ENCODE measurements at places on chromosomes 2 and 18. TPM values are rescaled to one million over a fixed set of nuclear protein-coding genes. Genes with fewer than 3 reads are reported as not detected.

GRCh38 chr18:2143636-2144035 is 427.7 kb downstream of the METTL4 start:
- DNase-seq: no peak

GRCh38 chr2:95073856-95074662 is 47.5 kb downstream of the MRPS5 start:
- DNase-seq: no peak

The TWIST2 gene
- total RNA-seq: 0.96 TPM

The TEX44 gene
- not detected for total RNA-seq

DNA sequence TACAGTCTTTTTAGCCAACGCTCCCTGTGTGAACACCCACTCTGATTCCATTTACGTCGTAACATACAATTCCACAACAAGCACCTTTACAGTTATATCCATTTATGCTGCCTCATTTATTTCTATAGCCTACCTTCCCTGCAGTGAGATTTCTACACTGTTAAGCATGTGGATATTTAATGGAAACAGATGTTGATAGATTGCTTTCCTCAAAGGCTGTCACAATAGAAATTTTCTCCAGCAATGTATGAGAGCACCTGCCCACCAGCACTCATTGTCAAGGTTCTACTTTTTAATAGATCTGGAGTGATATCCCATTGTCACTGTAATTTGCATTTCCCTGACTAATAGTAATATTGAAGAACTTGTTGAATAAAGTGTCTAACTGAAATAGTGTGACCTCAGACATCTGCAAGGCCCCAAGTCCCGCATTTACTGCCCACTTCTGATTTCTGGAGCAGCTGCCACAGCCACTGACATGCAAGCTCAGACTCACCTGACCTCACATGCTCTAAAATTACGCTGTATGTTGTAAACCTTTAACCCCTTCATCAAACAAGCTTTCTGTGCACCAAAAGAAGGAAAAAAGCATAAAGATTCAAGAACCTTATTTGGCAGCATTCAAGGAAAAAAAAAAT is 295.1 kb downstream of the CNTNAP5 start:
- no peak for DNase-seq

- no peak for DNase-seq
Measured at GRCh38 chr18:49609256-49610021, 47.6 kb downstream of the LIPG start.

- DNase-seq: no peak
Measured at GRCh38 chr2:68057658-68058396, 5.0 kb downstream of the C1D start.

- DNase-seq: no peak
Measured at GRCh38 chr2:234564699-234565098, 67.8 kb upstream of the ARL4C start.

The CFAP221 gene
- 3.0 TPM for total RNA-seq

DNA sequence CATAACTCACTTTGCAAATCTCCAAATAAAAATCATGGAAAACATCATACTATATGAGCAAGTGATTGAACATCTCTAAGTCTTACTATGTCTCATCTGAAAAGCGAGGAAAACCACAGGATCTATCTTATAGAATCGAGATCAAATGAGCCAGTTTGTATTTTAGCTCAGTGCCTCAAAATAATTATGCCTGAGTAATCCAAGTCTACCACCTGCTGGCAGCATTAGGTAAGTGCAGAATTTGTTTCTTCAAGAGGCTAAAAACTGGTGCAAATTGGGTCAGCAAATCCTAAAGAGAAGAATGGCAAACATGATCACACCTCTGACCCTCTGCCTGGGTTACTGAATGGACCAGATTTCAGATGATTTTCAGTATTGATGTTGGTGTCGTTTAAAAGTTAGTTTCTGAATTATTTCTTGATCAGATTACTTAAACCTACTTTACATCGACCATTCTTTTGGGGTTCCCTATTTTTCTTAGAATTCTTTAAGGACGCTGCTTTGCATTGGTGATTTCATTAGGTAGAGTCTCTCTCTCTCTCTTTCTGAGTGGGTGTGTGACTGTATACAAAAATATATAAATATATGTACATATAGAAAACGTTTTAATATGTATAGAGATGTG is 12.7 kb upstream of the FHOD3 start:
- peak; percentile 45 for DNase-seq

- no peak for DNase-seq
Measured at GRCh38 chr2:237296756-237297155, 117.2 kb downstream of the COL6A3 start.

- no peak for DNase-seq
Measured at GRCh38 chr2:57941816-57942215, 104.8 kb upstream of the VRK2 start.

DNA sequence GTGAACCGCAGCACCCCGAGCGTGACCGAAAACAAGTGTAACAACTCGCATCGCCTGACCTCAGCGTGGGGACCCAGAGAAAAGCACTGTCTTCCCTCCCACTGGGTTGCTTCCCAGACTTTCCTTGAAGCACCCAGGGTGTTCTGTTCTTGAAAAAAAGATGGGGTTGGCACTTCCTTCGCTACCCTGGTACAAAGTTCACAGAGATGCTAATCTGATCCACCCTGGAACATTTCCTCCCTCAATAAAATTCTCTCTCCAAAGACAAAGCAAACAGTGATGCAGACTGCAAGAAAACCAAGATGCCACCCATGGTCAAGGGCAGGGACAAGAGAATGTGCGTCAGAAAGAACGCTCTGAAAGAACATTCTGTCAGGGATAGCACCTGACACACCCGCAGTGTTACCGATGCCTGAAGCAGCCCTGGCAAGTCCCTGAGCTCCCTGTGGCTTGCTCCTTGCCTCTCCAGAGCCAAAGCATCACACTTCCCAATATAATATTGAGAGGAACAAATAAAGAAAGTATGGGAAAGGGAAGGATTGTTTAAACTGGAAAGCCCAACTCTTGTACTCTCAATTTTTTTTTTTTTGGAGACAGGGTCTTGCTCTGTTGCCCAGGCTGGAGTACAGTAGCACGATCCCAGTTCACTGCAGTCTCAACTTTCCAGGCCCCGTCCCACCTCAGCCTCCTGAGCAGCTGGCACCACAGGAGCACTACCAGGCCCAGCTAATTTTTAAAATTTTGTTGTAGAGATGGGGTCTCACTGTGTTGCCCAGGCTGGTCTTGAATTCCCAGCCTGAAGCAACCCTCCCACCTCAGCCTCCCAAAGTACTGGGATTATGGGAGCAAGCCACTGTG is 70.7 kb downstream of the TBC1D8 start:
- DNase-seq: no peak

- no peak for DNase-seq
Measured at GRCh38 chr2:128660836-128661235, 342.2 kb upstream of the HS6ST1 start.

GRCh38 chr2:149357058-149357457 is 26.7 kb downstream of the LYPD6 start:
- no peak for DNase-seq

DNA sequence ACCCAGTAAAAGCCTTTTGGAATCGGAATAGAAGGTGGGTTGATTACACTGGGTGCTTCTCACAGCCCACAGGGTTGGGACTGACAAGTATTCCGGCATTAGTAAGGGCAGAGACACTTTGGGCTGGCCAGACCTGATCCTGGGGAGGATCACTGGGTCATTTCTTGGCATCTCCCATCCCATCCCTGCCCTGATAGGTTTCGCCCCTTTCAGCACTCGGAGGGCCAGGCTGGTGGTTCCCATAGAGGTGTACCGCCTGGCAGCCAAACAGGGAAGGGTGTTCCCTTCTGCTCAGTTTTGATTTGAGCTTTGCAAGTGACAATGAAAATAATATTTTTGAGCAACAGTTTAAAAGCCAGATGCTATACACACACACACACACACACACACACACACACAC is 37.3 kb downstream of the CYP1B1 start:
- DNase-seq: no peak

DNA sequence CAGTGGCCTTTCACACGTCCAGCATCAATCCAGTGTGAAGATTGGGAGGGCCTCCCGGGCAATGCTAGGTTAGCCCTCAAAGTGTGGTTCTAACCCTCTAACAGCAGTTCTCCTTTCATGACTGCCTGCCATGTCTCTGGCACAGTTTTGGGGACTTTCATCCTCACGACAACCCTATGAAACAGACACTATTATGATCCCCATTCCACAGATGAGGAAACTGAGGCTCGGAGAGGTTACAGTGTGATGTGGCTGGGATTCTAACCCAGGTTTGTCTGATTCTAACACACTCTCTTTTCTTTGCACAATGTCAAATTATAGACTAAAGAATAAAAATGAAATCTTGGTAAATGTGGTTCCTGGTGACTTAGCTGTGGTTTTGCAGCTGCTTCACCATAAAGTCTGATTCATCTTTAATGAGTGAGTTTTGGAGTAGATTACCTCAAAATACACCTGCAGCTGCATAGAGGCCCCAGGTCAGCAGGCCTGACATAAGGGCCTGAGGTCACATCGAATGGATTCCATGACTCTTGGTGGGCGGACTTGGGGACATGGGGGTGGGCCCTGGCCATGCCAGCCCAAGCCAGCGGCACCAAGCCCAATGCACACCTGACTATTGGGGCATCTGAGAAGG is 214.4 kb downstream of the GLI2 start:
- DNase-seq: no peak

The CCDC150 gene
- 31.8 TPM for total RNA-seq

The IL36A gene
- not detected for total RNA-seq

The CCNYL1 gene
- 24.3 TPM for total RNA-seq

DNA sequence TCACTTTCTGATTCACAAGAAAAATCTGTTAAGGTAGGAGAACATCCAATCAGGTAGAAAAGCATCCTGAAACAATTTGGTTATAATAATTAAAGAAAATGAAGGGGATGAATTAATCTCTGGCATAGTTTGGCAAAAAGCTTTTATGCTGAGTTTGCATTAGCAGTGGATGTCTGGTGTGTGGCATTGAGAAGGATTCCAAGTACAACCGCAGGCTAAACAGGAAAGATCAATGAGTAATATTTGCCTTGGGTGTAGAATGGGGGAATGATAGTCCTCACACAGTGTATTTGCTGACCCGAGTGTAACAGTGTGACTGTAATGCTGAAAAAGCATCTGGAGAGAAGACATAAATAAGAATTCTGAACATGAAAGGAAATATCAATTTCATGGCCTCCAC is 68.3 kb upstream of the SESTD1 start:
- DNase-seq: no peak

The SOWAHC gene
- 10.4 TPM for total RNA-seq

GRCh38 chr2:73749314-73749713 is 12.2 kb upstream of the TPRKB start:
- no peak for DNase-seq

The KIAA2012 gene
- 0.07 TPM for total RNA-seq

DNA sequence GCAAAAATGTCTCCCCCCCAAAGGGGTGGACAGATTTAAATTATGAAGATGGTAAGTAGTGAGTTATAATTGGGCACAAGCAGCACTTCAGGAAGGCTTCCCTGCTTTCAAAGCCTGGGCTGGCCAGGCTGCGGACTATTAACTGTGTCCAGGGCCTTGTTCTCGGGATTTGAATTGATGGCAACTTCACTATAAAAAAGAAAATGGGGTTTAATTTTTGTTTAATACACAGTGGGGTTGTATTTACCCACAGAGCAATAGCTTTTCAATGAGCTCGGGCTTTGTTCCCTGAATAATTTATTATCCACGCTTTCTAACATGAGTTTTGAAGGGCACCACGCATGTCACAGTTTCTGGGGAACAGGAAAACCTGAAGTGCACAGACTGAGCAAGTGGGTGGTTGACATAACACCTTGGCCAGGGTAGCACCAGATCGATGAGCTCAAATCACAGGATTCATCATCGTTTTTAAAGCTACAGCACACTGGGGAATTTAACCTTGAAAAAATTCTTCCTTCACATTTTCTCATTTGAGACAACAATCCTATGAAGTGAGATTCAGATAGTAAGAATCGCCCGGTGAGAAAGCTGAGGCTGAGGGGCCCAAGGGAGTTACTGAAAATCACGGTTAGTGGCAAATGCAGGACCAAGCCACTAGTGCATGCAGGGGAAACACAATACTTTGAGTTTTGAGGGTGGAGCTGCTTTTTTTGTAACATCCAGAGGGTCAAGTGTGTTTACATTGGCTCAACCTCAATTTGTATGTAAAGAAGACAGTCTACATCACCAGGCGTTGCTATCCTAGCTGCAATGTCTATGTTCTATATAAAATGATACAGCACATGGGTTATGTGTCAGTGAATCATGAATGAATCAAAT is 28.9 kb upstream of the LMAN1 start:
- DNase-seq: no peak

The GBX2 gene
- total RNA-seq: 21.3 TPM

DNA sequence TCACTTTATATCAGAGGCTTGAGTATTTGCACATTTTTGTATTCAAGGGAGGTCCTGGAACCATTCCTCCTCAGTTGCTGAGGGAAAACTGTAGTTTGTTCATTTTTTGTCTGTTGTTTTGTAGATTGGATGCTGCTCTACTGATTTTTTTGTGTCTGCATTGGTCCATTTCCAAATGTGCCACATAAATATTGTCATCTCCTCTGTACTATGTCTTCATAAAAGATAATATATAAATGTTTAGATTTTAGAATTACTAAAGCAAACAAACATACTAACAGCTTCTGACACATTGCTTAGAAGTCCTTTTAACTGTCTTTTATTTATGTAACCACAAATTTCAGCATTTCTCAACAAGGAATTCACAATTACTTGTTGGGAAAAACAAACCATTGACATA is 356.8 kb downstream of the PLCL1 start:
- no peak for DNase-seq

DNA sequence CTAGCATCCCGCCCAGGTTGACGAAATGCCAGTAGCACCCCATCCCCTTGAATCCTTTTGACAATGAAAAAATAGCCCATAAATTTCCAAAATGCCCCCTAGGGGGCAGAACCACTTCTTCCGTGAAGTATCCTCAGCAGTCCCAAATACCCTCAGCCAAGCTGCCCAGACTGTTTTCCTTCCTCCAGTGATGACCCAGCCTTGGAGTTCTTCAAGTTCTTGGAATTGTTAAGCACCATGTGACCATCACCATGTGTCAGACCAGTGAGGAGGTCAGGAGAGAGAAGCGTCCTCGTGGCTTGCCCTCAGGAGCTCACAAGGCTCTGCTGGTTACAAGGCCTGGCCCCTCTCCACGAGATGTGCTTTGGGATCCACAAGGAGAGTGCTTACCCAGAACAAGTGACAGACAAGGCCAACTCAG is 1.4 kb upstream of the SLC23A3 start:
- peak; percentile 35 for DNase-seq

The STARD6 gene
- not detected for total RNA-seq

DNA sequence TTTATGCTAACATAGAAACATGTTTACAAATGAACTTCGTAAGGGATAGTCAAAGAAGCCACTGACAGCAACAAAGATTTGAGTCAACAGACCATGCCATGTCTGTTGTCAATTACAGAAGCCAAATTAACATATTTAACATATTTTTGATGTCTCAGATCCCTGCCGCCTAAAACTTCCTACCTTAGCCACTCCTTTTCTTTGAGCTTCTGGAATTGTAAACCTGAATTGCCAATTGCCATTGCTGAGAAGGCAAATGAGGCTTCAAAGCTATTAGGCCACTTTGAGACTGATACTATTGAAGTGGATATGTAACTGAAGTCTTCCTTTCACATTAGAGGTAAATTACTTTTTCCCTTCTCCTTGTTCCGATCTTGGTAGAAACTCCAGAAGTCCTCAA is 66.0 kb upstream of the DSEL start:
- DNase-seq: no peak

The MOGAT1 gene
- total RNA-seq: not detected

The CAPN13 gene
- total RNA-seq: not detected

The REEP1 gene
- total RNA-seq: 12.3 TPM

Measured in neural crest cell (in vitro differentiated cells).